ENCODE measurements at places on chromosomes 6 and 20.

GRCh38 chr6:97412511-97412910 is 129.5 kb upstream of the MMS22L start:
- DNase-seq: no peak

DNA sequence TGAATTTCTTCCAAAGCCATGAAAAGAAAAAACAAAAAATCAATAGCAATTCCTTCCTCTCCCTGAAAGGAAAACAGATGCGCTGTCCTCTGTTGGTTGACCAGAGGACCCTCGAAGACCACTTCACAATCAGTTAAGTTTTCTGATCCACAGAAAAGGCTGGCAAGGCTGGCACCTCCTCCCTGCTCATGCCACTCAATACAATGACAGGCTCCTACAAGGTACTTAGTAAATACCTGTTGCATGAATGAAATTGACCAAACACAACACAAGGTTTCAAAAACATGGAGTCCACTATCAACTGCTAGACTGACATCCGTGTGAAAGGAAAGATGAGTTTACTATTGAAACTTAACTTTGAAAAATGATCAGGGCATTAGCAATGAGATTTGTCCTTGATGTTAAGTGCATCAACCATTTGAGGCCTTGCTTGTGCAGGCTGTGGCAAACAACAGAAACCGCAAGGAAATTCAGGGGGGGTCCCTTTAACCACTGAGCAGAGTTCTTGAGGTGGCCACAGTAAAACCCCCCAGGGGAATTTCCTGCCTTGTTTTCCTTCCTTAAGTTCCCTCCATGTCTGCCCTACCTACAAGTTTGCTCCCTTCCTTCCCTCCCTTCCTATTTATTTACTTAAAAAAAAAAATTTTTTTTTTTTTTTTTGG is 27.9 kb upstream of the RTF2 start:
- no peak for DNase-seq

GRCh38 chr6:84687431-84687830 is 77.0 kb downstream of the TBX18 start:
- no peak for DNase-seq

DNA sequence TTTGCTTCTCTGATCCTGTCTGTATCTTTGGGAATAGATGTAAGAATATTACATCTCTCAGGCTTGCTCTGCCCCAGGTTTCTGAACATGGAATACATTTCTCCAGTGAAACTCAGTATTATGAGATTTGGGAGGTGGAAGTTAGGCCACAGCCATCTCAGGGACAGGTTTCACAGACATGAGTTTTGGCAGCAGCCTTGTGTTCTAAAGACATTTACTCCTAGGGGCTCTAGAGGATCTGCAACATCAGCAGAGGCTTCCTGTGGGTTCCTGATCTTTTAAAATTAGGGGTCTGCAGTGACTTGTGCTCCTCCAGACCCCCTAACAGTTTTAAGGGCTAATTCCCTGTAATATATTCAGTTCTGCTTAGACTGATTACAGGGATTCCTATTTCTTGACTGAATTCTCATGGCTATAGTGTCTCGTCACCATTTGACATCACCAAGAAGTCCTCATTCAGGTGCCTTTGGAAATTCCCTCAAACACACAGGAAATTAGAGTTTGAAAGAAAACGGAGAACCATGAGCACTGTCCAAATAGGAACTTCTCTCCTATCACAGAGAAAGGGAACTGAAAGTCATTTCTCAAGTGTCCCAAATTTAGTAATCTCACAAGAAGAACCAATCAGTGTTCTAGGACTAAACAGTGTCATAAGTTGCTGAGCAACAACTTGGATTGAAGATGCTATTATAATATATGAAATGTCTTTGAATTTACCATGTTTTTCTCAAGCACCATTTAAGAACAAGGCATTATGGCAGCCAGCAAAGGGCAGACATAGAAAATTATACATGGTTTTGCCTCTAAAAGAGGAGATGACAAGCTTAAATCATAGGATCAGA is 2.5 kb upstream of the HLA-DRA start:
- no peak for DNase-seq

- no peak for DNase-seq
Observed at GRCh38 chr6:134727081-134727480, 222.8 kb downstream of the ALDH8A1 start.

GRCh38 chr20:6630514-6630913 is 137.0 kb upstream of the BMP2 start:
- no peak for DNase-seq

- no peak for DNase-seq
Observed at GRCh38 chr6:37821446-37821845, 1.9 kb downstream of the ZFAND3 start.

- no peak for DNase-seq
Observed at GRCh38 chr6:62390401-62390800, 104.4 kb upstream of the KHDRBS2 start.

GRCh38 chr20:62928246-62928939 is 2.1 kb upstream of the DIDO1 start:
- no peak for DNase-seq

GRCh38 chr6:144955859-144956258 is 670.7 kb downstream of the UTRN start:
- no peak for DNase-seq

DNA sequence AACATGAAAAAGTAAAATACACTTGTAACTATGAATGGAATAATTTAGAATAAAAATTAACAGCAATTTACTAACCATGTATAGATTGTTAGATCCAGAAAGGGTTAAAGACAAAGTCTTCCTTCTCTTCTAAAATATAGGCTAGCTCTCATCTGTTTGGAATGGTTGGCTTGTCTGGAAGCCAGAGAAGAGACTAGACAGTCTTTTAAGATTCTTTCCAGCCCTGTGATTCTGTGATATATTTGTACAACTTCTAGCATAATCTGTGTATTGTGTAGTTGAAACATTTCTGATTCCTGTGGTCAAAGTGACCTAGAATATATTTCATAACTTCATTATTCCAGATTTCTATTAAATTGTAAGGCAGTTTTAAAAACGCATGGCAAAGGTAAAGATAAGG is 196.6 kb downstream of the UST start:
- DNase-seq: no peak

DNA sequence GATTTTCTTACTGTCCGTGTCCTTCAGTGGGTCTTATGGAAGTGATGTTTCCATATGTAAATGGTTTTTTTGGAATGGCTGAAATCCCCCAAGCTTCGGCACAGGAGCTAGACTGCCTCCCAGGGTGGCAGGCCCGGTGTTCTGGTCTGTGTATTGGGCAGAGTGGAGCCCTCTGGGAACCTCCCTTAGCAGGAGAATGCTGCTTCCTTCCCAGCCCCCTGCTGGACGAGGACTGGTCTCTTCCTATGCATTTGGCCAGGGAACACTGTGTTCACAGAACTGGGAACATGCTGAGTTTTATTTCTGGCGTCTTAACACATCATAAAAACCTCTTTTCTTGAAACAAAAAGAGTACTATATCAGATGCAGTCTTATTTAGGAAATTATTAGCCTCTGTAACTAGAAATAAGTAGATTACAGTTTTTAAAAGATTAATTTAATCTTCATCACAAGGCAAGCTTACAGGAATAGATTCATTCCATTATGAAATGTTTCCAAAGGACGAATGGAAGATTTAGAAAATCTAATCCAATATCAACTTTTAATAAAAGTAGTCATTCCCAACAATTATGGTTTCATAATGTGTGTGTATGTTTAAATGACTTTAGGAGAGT is 56.6 kb downstream of the SYTL3 start:
- no peak for DNase-seq

DNA sequence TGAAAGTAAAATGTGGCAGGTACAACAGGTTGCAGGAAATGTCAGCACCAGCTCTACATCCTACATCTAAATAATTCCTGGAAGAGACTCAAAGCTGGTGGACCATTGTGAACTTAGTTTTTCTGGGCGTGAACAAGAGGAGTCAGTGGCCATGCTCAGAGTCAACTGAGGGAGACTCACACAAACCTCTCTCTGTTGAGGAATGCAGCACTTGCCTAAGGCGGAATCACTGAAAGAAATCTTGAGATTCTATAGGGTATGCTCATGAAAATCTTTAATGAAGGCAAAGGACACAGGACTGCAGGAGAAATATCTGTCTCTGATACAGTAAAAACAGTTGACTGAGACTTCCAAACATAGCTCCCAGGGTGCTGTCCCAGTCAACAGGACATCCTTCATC is 22.5 kb downstream of the SLC17A4 start:
- DNase-seq: no peak

GRCh38 chr20:24148372-24148771 is 159.8 kb upstream of the GGTLC1 start:
- no peak for DNase-seq

DNA sequence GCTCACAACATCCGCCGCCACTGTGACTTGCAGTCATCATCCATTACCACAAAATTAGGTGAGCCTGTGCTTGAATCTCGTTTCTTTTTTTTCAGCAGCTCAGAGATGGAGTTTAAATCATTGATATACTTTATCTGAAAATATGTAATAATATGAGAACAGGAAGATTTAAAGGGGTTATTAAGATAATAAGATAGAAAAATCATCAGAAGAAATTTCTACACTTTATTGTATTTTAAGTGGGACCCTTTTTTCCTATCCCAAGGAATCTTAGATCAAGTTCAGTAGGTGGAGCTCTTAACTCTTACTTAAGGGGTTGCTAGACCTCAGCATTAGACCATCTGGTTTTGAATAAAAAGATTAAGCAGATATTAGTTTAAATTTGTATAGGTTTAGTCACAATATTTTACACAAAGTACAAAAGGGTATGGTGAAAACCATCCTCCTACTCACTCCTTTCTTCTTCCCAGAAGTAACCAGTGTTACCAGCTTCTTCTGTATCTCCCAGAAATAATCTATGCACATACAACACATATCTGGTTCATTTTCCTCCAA is 9.4 kb upstream of the NCOA7 start:
- DNase-seq: no peak

DNA sequence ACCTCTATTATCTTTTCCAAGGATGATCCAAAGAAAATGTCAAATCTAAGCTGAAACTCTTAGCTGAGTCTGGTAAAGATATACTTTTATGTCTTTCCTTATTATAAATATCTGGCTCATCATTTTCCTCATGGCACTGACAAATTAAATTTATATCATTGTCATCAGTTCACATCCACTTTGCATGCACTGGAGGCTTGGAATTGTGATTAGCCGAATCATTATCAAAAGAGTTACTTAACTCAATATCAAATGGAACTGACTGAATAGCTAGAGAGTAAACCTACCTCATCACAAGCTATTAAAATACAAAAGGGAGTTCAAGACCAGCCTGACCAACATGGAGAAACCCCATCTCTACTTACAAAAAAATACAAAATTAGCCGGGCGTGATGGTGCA is 713.9 kb upstream of the MARCKS start:
- DNase-seq: no peak

GRCh38 chr20:17824676-17825251 is 125.0 kb downstream of the BANF2 start:
- DNase-seq: no peak

DNA sequence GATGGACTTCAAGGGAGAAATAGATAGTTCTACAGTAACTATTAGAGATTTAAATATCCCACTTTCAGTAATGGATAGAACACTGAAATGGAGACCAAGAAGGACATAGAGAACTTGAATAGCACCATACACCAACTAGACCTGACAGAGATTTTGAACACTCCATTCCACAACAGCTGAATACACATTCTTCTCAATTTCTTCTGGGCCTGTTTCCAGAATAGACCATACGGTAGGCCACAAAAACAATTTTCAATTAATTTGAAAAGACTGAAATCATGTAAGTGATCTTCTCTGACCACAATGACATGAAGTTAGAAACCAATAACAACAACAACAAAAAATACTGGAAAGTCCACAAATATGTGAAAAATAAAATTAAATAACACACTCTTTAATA is 979.1 kb upstream of the FLRT3 start:
- no peak for DNase-seq
